ENCODE measurements at places on chromosomes 13 and 19.

- DNase-seq = no peak
These were observed 2.4 kb downstream of the NR2F6 start for GRCh38 chr19:17243211-17243829.

DNA sequence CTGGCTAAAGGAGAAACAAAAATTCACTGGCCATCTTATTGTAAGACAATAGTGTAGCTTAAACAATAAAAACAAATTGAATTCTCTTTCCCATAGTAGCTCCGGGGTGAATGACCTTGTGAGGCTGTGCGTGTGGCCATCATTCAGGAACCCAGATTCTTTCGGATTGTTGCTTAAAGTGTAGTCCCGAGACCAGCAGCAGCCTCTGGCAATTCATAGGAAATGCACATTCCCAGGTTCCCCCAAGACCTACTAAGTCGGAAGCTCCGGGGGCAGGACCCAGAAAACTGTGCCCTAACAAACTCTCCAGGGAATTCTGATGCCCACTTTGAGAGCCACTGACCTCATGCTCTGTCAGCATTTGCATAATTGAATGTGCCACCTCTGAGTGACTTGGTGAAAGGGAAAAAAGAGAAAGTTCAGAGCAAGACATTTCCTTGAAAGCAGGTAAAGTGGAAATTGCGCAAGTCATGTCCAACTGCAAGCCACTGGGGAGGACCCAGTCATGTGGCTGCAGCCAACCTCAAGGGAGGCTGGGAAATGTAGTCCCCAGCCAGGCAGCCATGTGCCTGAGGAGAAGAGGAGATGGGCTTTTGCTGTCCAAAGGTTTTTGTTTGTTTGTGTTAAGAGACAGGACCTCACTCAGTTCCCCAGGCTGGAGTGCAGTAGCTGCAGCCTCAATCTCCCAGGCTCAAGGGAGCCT is 50.7 kb upstream of the PNMA8B start:
- DNase-seq = no peak

DNA sequence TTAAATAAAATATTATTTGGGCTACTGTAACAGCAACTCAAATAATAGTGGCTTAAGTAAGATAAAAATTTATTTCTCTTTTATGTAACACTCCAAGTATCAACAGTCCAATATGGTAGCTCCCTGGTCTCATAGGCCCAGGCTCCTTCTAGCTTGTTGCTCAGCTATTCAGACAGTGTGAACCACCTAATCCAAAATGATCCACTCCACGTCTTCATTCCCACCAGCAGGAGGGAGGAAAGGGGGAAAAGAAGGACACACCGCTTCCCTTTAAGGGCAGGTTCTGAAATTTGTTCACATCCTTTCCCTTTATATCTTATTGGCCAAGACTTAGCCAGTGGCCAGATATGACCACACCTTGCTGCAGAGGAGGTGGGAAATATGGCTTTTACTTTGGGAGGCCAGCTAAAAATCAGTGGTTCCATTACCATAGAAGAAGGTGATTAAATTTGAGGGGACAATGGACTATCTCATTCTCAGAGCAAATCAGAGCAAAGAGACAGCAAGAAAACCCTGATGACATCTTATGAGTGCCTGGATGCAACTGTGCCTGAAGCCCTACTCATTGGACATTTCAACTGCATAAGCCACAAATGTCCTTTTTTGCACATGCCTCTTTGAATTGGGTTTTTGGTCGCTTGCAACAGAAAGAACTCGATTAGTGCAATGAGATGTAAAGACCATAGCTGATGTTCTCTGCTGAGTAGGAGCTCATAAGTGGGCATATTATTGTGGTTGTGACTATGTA is 7.0 kb upstream of the EPOR start:
- DNase-seq = no peak

GRCh38 chr13:104779311-104779993 is 1713.2 kb upstream of the SLC10A2 start:
- no peak for DNase-seq

- DNase-seq = no peak
These were observed 587.4 kb downstream of the LMO7 start for GRCh38 chr13:76223565-76223964.

DNA sequence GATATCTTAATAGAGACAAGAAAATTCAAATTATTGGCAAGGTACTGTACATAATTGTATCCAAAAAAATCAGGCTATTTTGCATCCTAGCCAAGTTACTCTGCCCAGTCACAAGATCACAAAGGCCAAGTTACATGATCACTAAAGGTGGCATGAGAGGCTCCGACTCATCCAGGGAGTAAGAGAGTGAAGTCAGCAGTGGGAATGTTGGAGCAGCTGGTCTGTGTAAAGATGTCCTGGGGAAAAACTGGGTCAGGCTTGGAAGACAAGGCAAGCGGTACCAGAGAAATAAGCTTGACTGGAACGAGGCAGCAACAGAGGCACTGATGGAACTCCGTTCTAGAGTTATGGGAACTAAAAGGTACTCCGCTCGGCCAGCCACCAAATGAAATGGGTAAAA is 50.2 kb upstream of the PSG2 start:
- DNase-seq = no peak

GRCh38 chr19:50628551-50628950 is 11.1 kb downstream of the SYT3 start:
- no peak for DNase-seq

DNA sequence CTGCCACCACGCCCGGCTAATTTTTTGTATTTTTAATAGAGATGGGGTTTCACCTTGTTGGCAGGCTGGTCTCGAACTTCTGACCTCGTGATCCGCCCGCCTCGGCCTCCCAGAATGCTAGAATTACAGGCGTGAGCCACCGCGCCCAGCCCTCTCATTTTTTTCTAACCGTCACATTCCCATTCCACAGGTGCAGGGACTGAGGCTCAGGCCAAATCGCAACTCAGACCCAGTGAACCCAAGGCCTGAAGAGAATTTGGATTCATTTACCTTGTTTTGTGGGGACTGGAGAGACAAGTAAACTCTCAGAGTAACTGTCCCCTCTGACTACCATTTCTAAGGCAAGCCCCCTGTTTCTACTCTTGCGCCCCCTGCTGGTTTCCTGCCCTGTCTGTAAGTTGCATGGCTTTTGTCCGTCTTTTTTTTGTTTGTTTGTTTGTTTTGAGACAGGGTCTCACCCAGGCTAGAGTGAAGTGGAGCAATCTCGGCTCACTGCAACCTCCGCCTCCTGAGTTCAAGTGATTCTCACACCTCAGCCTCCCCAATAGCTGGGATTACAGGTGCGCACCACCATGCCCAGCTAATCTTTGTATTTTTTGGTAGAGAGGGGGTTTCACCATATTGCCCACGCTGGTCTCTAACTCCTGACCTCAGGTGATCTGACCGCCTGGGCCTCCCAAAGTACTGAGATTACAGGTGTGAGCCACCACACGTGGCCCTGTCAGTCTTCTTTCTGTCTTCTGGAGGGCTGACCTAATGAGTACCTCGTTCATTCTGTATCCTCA is 2.3 kb upstream of the STRN4 start:
- no peak for DNase-seq

- no peak for DNase-seq
These were observed 82.0 kb upstream of the WASF3 start for GRCh38 chr13:26475176-26476110.

DNA sequence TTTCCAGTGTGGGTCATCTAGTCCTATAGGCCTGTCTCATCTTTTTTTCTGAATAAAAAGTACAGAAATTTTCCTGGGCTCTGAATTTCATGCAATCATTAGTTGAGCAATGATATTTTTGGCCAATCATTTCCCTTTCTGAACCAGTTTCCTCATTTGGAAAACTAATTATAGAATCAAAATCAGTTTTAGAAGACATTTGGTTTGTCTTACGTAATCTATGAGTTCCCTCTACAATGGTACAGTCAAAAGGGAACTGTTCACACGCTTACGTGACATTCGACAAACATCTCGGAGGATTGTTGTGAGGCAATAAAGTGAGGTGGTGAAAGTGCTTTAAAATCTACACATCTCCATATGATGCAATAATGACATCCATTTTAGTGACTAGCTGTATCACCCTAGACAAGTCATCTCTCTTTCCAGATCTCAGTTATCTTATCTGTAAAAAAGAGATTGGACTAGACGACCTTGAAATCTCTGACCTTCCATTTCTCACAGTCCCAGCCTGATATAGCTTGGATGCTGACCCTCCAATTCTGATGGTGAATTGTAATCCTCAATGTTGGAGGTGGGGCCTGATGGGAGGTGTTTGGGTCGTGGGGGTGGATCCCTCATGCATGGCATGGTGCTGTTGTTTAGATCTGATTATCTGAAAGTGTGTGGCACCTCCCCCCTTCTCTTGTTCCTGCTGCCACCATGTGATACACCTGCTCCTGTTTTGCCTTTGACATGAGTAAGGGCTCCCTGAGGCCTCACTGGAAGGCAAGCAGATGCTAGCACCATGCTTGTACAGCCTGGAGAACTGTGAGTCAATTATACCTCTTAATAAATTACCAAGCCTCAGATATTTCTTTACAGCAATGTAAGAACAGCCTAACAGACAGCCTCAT is 26.7 kb downstream of the FLT1 start:
- DNase-seq = no peak

GRCh38 chr19:12955996-12956395 is 1.0 kb downstream of the GADD45GIP1 start:
- DNase-seq = no peak

DNA sequence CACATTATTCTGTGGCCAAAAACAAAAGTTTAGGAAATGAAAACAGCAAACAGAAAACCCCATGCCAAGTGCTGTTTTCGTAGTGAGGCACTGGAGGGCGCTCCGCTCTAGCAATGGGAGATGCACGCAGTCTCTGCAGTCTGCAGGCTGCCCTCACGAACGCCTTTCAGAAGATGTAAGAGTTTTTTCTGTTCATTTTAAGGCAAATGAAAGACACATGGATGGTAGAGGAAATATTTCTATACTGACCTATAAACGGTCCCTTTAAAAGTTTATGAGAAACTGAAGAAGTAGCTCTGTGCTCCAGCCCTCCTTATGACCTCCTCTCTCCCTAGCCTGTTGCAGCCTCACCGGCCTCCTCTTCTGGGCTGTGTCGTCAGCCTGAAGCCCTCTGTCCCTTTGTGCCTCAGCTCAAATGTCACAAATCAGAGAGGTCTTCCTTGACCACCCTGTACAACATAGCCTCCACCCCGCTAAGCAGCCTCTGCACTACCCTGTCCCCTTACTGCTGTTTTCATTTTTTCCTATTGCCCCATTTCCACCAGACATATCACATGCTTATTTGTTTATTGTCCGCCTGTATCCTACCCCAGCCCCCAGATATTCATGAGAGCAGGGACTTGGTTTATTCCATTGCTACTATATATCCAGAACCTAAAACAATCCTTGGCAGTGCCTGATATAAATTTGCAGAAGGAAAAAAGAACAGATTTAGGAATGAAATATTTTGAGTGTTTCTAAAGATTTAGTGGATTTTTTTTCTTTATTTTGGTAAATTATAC is 116.4 kb downstream of the TM9SF2 start:
- DNase-seq = peak; percentile 13

- no peak for DNase-seq
These were observed 234.3 kb upstream of the STARD13 start for GRCh38 chr13:33519561-33520467.

GRCh38 chr19:34667349-34668076 is 9.4 kb downstream of the SCGB2B2 start:
- DNase-seq = no peak

Measured in NCI-H2107 (cell line).